ENCODE measurements at places on chromosomes 5 and 9. TPM values are rescaled to one million over a fixed set of nuclear protein-coding genes. Genes with fewer than 3 reads are reported as not detected.

SLC6A19 gene
- not detected for polyA plus RNA-seq

GPR107 gene
- 11.9 TPM for polyA plus RNA-seq

GARIN3 gene
- not detected for polyA plus RNA-seq

PCDHA3 gene
- 0.24 TPM for polyA plus RNA-seq

TMEM252 gene
- polyA plus RNA-seq, result not detected

SLC25A25 gene
- 14.1 TPM for polyA plus RNA-seq

PTPRD gene
- 6.5 TPM for polyA plus RNA-seq

SH3RF2 gene
- polyA plus RNA-seq, result 3.4 TPM

KCNV2 gene
- not detected for polyA plus RNA-seq

RMRP gene
- not detected for polyA plus RNA-seq

SYK gene
- polyA plus RNA-seq, result 3.0 TPM

STPG3 gene
- not detected for polyA plus RNA-seq

TERT gene
- polyA plus RNA-seq, result not detected

NTMT1 gene
- 40.0 TPM for polyA plus RNA-seq

GRM6 gene
- under 0.01 TPM for polyA plus RNA-seq

SREK1IP1 gene
- polyA plus RNA-seq, result 13.1 TPM

DDX4 gene
- not detected for polyA plus RNA-seq

CCIN gene
- polyA plus RNA-seq, result 1.2 TPM

CDO1 gene
- 28.5 TPM for polyA plus RNA-seq

PTPN3 gene
- 6.1 TPM for polyA plus RNA-seq

IL17B gene
- 9.7 TPM for polyA plus RNA-seq

FAM221B gene
- polyA plus RNA-seq, result 0.07 TPM

FABP6 gene
- 12.6 TPM for polyA plus RNA-seq

INPP5E gene
- polyA plus RNA-seq, result 16.6 TPM

AJM1 gene
- 0.33 TPM for polyA plus RNA-seq

OR4F3 gene
- not detected for polyA plus RNA-seq

CCL27 gene
- 0.24 TPM for polyA plus RNA-seq

AQP3 gene
- polyA plus RNA-seq, result 0.88 TPM

LCN2 gene
- 1.9 TPM for polyA plus RNA-seq

CARD9 gene
- 5.7 TPM for polyA plus RNA-seq

MAML1 gene
- polyA plus RNA-seq, result 19.0 TPM

PCDHGA9 gene
- 1.3 TPM for polyA plus RNA-seq

DMGDH gene
- polyA plus RNA-seq, result 7.9 TPM

LCN12 gene
- polyA plus RNA-seq, result 25.7 TPM

NR2F1 gene
- 64.4 TPM for polyA plus RNA-seq

BNC2 gene
- 2.1 TPM for polyA plus RNA-seq

ADAMTS19 gene
- polyA plus RNA-seq, result 0.46 TPM

LCN15 gene
- not detected for polyA plus RNA-seq

ZFP62 gene
- 39.7 TPM for polyA plus RNA-seq

PRUNE2 gene
- polyA plus RNA-seq, result 63.2 TPM

TNC gene
- 1.9 TPM for polyA plus RNA-seq

PDZD2 gene
- 4.3 TPM for polyA plus RNA-seq

ARHGEF28 gene
- polyA plus RNA-seq, result 40.9 TPM

MOB3B gene
- 1.3 TPM for polyA plus RNA-seq

SOX30 gene
- not detected for polyA plus RNA-seq

MAMDC2 gene
- 7.1 TPM for polyA plus RNA-seq

DBH gene
- polyA plus RNA-seq, result 147 TPM

RAB3C gene
- polyA plus RNA-seq, result 19.9 TPM

NTNG2 gene
- polyA plus RNA-seq, result 2.2 TPM

CKS2 gene
- polyA plus RNA-seq, result 88.1 TPM

FIBCD1 gene
- polyA plus RNA-seq, result 0.11 TPM

PCDHGC3 gene
- polyA plus RNA-seq, result 70.4 TPM

SREK1 gene
- 72.6 TPM for polyA plus RNA-seq

BRD9 gene
- 27.5 TPM for polyA plus RNA-seq

WDR36 gene
- 6.6 TPM for polyA plus RNA-seq
